ENCODE measurements at places on chromosomes 16 and 17.

GRCh38 chr17:45693792-45694191 is 90.3 kb upstream of the CRHR1 start:
- no peak for DNase-seq

- DNase-seq, result no peak
Observed at GRCh38 chr17:5552841-5553240, 31.5 kb downstream of the NLRP1 start.

GRCh38 chr16:4019371-4019791 is 96.9 kb downstream of the ADCY9 start:
- no peak for DNase-seq

DNA sequence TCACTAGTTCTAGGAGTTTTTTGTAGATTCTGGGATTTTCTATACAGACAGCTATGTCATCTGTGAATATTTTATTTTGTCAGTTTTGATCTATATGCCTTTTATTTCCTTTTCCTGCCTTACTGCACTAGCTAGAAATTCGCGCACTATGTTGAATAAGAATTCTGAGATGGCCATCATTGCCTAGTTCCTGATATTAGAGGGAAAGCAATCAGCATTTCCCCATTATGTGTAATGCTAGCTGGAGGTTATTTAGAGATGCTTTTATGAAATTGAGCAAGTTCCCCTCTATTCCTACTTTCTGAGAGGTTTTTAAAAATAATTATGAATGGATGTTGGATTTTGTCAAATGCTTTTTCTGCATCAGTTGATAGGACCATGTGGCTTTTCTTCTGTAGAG is 23.8 kb downstream of the MPRIP start:
- DNase-seq, result no peak

DNA sequence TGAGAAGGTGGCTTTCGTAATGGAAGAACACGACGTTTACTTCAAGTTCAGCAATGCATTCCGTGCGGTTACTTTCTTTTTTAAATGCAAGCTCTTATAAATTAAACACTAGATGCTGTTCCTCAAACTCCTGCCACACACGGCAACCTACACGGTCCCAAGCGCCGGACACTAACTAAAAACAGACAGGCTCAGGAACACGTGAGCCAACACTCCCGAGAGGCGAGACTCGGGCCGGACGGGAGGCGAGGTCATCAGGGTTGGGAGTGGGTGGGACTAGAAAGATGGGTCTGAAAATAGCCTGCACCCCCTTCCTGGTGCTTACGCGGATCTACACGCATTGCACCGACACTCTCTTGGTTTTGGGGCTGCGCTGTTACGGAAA is 6.4 kb downstream of the CLCN7 start:
- no peak for DNase-seq

- no peak for DNase-seq
Observed at GRCh38 chr17:78808163-78808562, 26.1 kb upstream of the CYTH1 start.

Measured in non-pigmented ciliary epithelial cell (primary cell).